Suprapubic skin (tissue), 4 donors: ENCODE measurements at places on chromosomes 3 and 15. TPM values are rescaled to one million over a fixed set of nuclear protein-coding genes. Genes with fewer than 3 reads are reported as not detected.

Gene ISLR
- 11.5 TPM for total RNA-seq

Gene PCOLCE2
- 5.9 TPM for total RNA-seq

Gene B3GALNT1
- total RNA-seq: 8.1 TPM

Gene CLEC3B
- 28.2 TPM for total RNA-seq

Gene CHRM5
- not detected for total RNA-seq

- DNase-seq: no peak
- peaks cover 36% of the 10 kb centered on the region for H3K27me3 ChIP-seq
- H3K36me3 ChIP-seq: peaks cover 5% of the 10 kb centered on the region
- peaks cover 26% of the 10 kb centered on the region for H3K4me1 ChIP-seq
These were observed 589 bp downstream of the KLF15 start for GRCh38 chr3:126356373-126357264.

DNA sequence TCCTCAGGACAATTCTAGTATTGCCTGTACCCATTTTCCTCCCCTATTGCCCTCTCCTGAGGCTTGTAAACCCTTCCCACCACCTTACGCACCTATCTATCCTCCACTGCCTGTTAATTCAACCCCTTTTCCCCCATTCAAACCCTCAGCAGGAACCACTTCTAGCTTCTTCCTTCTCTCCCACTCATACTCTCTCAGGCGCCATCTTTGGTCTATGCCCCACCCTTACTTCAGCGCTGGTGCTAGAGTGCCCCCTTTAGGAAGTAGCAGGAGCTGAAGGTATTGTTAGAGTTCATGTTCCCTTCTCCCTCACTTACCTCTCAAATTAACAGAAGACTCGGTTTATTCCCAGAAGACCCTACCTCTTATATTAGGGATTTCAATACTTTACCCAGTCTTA, 121.8 kb upstream of the NLGN1 start:
- H3K4me1 ChIP-seq: no peaks in the 10 kb centered on the region
- H3K4me3 ChIP-seq: no peak overlapping the region
- H3K36me3 ChIP-seq: no peaks in the 10 kb centered on the region
- no peaks in the 10 kb centered on the region for H3K27me3 ChIP-seq

DNA sequence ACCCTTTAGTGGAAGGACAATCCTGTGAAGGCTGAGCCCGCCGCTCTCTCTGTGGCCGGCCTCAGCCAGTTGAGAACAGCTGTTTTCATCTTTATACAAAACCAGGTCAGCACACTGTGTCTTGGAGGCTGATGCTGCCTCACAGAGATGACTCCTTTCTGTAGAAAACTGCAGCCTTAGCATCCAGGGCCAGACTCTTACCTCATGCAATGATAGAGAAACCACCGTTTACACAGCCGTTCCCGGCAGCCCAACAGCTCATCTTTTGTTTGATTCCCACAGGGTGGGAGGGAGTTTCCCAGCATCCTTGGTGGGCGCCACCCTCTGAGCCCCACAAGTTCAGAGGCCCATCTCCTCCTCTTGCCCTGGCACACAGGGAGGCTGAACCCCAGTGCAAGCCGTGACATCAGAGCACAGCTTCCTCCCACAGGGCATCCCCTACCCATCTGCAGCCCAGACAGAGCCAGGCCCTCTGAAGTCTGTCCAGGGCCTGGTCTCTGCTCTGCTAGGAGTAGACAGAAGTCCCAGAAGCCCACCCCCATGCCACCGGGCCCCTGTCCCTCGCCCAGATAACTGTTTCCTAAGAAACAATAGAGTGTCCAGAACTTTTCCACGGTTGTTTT, 105.0 kb downstream of the LRRK1 start:
- H3K4me1 ChIP-seq: peaks cover 10% of the 10 kb centered on the region
- H3K27me3 ChIP-seq: no peaks in the 10 kb centered on the region
- peak; percentile 55 for DNase-seq
- no peak overlapping the region for H3K4me3 ChIP-seq
- no peak overlapping the region for H3K27ac ChIP-seq

- H3K27me3 ChIP-seq: no peaks in the 10 kb centered on the region
- no peaks in the 10 kb centered on the region for H3K4me1 ChIP-seq
- DNase-seq: no peak
- H3K27ac ChIP-seq: no peak overlapping the region
These were observed 340.8 kb upstream of the DPH6 start for GRCh38 chr15:35886765-35887164.

- peaks cover 5% of the 10 kb centered on the region for H3K36me3 ChIP-seq
- H3K27me3 ChIP-seq: no peaks in the 10 kb centered on the region
- no peak overlapping the region for H3K4me3 ChIP-seq
- H3K27ac ChIP-seq: no peak overlapping the region
- H3K4me1 ChIP-seq: peaks cover 20% of the 10 kb centered on the region
These were observed 48.5 kb downstream of the ABTB1 start for GRCh38 chr3:127720985-127721935.

GRCh38 chr3:13378155-13378554, 42.0 kb downstream of the NUP210 start:
- H3K27ac ChIP-seq: no peak overlapping the region
- DNase-seq: no peak
- H3K36me3 ChIP-seq: no peaks in the 10 kb centered on the region
- H3K27me3 ChIP-seq: no peaks in the 10 kb centered on the region

DNA sequence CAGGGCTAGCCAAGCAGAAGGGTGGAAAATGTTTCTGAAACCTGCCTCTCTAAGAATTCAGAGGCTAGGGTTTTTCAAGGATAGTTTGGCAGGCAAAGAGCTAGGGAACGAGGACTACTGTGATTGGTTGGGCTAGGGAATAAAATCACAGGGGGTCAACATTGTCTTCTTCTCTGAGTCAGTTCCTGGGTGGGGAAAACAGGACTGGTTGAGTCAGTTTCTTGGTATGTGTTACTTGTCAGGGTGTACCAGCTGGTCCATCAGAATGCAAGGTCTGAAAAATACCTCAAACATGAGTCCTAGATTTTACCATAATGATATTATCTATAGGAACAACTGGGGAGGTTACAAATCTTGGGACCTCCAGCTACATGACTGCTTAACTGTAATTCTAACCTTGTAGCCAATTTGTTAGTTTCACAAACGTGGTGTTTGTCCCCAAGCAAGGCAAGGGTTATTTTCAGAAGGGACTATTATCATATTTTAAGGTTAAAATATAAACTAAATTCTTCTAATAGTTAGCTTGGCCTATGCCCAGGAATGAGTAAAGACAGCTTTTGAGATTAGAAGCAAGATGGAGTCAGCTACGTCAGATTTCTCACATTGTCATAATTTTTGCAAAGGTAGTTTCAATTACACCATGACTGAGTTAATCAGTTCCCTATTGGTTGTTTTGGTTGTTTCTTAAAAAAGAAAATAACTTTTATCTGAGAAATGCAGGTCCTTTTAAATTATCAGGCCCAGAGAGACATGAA, 231.5 kb downstream of the ALCAM start:
- no peaks in the 10 kb centered on the region for H3K27me3 ChIP-seq
- no peak overlapping the region for H3K27ac ChIP-seq
- no peak overlapping the region for H3K4me3 ChIP-seq
- no peaks in the 10 kb centered on the region for H3K4me1 ChIP-seq
- H3K36me3 ChIP-seq: no peaks in the 10 kb centered on the region

- no peak overlapping the region for H3K4me3 ChIP-seq
- no peak overlapping the region for H3K27ac ChIP-seq
- no peak for DNase-seq
- peaks cover 13% of the 10 kb centered on the region for H3K4me1 ChIP-seq
- H3K27me3 ChIP-seq: no peaks in the 10 kb centered on the region
These were observed 38.7 kb downstream of the THSD4 start for GRCh38 chr15:71153823-71154524.

- no peak for DNase-seq
- H3K4me3 ChIP-seq: no peak overlapping the region
- H3K27me3 ChIP-seq: no peaks in the 10 kb centered on the region
- peaks cover 41% of the 10 kb centered on the region for H3K4me1 ChIP-seq
- H3K27ac ChIP-seq: peak overlapping the region; percentile 47
These were observed 1.4 kb upstream of the ETFA start for GRCh38 chr15:76312540-76313174.

GRCh38 chr3:162534431-162534830, 1037.8 kb downstream of the OTOL1 start:
- H3K36me3 ChIP-seq: no peaks in the 10 kb centered on the region
- H3K4me1 ChIP-seq: no peaks in the 10 kb centered on the region
- DNase-seq: no peak
- no peaks in the 10 kb centered on the region for H3K27me3 ChIP-seq

GRCh38 chr3:24519368-24520100, 24.9 kb upstream of the THRB start:
- H3K4me1 ChIP-seq: peaks cover 17% of the 10 kb centered on the region
- no peaks in the 10 kb centered on the region for H3K27me3 ChIP-seq
- no peak for DNase-seq
- H3K27ac ChIP-seq: no peak overlapping the region
- no peak overlapping the region for H3K4me3 ChIP-seq

GRCh38 chr3:14482271-14482721, 57.8 kb downstream of the GRIP2 start:
- H3K36me3 ChIP-seq: peaks cover 83% of the 10 kb centered on the region
- DNase-seq: no peak
- H3K4me1 ChIP-seq: no peaks in the 10 kb centered on the region
- H3K27me3 ChIP-seq: no peaks in the 10 kb centered on the region
- no peak overlapping the region for H3K4me3 ChIP-seq

GRCh38 chr15:74836846-74837245, 6.1 kb downstream of the ULK3 start:
- H3K4me1 ChIP-seq: peaks cover 10% of the 10 kb centered on the region
- DNase-seq: no peak
- no peak overlapping the region for H3K27ac ChIP-seq
- H3K27me3 ChIP-seq: no peaks in the 10 kb centered on the region
- H3K36me3 ChIP-seq: peaks cover 40% of the 10 kb centered on the region

- no peak overlapping the region for H3K4me3 ChIP-seq
- no peaks in the 10 kb centered on the region for H3K36me3 ChIP-seq
- no peaks in the 10 kb centered on the region for H3K27me3 ChIP-seq
- no peak overlapping the region for H3K27ac ChIP-seq
- H3K4me1 ChIP-seq: peaks cover 34% of the 10 kb centered on the region
- DNase-seq: no peak
These were observed 6.6 kb downstream of the MYZAP start for GRCh38 chr15:57598346-57598745.

- peaks cover 17% of the 10 kb centered on the region for H3K4me1 ChIP-seq
- H3K36me3 ChIP-seq: peaks cover 8% of the 10 kb centered on the region
- no peaks in the 10 kb centered on the region for H3K27me3 ChIP-seq
- no peak overlapping the region for H3K4me3 ChIP-seq
- no peak overlapping the region for H3K27ac ChIP-seq
These were observed 51.7 kb downstream of the PHLDB2 start for GRCh38 chr3:111910806-111911205.

DNA sequence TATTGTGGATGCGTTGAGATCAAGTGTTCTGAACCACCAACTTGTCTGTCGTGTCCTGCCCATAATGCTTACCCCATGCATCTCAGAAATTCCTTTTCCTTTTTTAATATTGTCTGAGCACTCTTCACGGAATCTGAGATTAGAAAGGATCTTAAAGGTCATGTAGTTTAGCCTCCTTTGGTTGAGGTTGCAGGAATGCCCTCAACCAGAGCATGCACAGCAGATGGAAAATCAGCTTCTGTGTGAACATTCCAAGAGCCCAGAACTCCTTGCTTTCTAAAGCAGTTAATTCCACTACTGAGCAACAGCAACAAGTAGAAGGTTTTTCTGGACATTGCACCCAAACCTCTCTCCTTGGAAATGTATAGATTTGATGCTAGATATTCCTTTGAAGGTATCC, 153.7 kb downstream of the TPRG1 start:
- no peak overlapping the region for H3K4me3 ChIP-seq
- no peaks in the 10 kb centered on the region for H3K27me3 ChIP-seq
- no peak for DNase-seq
- no peak overlapping the region for H3K27ac ChIP-seq
- H3K36me3 ChIP-seq: no peaks in the 10 kb centered on the region

DNA sequence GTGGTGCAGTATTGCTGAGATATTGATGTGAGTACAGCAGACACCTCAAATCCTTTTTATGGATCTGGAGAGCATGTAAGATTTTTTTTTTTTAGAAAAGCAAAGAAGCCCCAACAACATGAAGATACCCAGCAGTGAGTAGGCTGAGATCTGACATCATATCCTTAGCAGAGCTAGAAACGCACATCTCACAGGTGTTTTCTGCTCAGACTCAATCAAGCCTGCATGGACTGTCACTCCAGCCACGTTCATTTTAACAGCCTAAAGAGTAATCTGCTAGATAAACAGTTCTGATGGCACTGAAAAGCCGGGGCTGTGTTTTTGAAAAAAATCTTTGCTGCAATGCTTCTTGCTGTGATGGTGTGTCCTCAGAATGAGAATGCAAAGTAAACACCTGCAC, 544.2 kb downstream of the FGF12 start:
- DNase-seq: no peak
- H3K27me3 ChIP-seq: no peaks in the 10 kb centered on the region
- H3K36me3 ChIP-seq: no peaks in the 10 kb centered on the region
- no peak overlapping the region for H3K4me3 ChIP-seq
- no peak overlapping the region for H3K27ac ChIP-seq

DNA sequence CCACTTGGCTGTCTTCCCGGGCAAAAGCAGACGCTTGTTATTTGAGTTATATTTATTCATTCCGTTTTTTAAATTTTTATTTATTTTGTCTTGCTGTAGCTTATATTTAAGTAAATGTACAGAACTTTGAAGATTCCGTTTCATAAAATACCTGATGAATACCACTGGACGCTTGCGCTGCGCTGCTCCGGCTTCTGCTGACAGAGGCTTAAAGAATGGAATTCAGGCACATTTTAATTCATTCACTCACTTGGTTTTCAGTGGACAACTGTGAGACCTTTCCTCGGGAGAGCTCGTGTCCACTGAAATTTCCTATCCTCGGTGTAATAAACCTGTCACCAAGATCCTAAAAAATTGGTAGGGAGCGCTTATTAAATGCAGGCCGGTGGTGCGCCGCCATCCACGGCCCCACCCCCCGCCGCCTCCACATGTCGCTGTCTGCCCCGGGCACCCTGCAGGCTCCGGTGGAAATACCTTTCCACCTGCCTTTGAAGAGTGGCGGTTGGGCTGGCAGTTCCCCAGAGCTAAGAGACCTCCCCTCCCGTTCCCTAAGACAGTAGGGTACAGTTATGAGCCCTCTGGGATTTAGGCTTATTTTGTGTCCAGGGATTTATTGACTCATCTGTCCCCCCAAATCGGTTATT, 62.5 kb upstream of the UBE2E1 start:
- no peaks in the 10 kb centered on the region for H3K36me3 ChIP-seq
- peaks cover 25% of the 10 kb centered on the region for H3K4me1 ChIP-seq
- no peak for DNase-seq
- no peaks in the 10 kb centered on the region for H3K27me3 ChIP-seq
